ENCODE measurements at places on chromosomes 7 and 10.

DNA sequence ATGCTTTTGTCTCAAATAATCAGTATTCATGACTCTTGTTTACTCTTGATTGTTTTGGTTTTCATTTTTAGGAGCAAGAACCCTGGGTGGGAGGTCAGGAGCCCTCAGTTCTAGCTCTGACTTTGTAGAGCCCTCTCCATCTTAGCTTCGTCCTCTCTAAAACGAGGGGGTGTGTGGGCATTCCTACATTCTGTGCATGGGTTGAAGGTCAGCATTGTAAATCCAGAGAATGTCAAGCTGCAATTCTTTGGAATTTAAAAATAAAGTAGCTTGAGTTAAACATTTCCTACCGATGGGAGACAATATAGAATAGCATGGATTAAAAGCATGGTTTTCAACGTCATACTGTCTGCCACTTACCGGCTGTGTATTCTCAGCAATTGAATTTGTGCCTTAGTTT is 128.3 kb downstream of the PRPF18 start:
- DNase-seq, result no peak

- DNase-seq, result no peak
These were observed 366.6 kb upstream of the PFKP start for GRCh38 chr10:2700626-2701305.

DNA sequence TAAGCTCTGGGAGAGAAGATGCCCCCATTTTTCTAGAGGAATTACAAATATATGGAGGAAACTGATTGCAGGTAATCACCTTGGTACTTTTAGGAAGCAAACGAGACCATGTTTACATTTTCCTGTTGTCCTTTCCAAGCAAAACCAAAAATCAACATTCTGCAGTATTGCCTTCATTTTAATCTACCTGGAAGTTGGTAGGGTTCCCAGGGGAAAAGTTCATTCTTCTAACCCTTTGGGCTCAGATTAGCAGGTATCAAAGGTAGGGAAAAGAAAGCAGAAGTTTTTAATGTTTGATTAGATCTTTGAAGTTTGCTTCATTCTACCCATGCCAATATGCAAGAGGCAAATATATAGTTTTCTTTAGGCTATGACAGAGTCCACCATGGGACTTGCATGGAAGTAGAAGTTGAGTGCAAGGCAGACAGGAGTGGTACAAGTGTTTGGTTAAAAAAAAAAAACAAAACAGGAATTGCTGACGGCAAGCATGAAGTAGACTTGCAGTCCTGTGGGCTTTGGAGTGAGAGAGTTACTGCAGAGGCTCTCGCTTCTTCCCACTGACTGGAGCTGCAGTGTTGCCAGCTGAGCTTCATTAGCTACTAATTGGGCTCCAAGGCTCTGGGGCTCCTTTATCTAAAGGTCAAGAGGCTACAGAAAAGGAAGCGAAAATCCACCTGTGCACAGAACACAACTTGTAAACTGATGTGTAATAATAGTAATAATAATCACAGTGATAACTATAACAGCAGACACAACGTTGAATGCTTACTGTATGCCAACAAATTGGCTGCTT is 28.9 kb upstream of the ASAH2 start:
- DNase-seq, result no peak

DNA sequence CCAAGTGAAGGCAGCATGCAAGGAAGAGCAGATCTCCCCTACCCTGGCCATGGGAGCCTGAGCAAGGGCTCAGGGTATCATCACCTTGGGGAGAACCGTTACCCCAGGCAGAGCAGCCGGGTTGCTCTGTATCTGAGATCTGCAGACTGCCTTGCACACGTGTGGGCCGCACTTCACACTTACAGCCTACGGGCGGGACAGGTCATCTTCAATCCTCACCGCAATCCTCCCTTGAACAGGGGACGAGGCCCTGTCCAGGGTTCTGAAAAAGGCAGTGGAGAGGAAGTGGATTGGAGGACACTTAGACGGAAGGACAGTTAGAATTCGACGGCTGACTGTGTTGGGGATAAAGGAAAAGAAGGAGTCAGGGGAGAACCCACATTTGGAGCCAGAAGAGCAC is 51.4 kb downstream of the NPS start:
- DNase-seq, result no peak

- DNase-seq, result no peak
These were observed 57.9 kb upstream of the BAMBI start for GRCh38 chr10:28619455-28619854.

Data from posterior cingulate gyrus (tissue), 11 donors.